Stimulated activated CD8-positive, alpha-beta memory T cell treated with anti-CD3 and anti-CD28 coated beads, Interleukin-15, amount 100 ng/mL, for 4 hours (primary cell): ENCODE measurements at places on chromosomes 5 and 9.

GRCh38 chr5:154242442-154242841 lies 51.9 kb downstream of the GALNT10 start:
- DNase-seq = no peak

- DNase-seq = no peak
Measured at GRCh38 chr5:81086881-81087281, 126.7 kb downstream of the RASGRF2 start.

DNA sequence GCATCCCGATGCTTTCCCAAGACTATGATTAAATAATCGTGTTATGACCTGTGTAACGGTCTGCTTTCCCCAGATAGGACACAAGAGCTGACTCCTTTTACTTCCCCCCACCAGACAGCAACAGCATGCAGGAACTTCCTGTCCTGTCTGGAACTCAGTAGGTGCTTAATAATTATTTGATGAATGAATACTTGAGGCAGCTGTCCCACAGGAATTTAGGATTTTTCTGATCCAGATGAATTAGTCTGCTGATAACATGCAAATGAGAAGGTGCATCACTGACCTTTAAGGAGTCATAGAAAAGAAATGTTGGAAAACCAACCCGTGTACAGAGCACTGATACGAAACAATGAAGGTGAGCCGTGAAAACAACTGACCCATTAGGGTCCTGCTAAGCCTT lies 12.2 kb downstream of the RNF130 start:
- no peak for DNase-seq

DNA sequence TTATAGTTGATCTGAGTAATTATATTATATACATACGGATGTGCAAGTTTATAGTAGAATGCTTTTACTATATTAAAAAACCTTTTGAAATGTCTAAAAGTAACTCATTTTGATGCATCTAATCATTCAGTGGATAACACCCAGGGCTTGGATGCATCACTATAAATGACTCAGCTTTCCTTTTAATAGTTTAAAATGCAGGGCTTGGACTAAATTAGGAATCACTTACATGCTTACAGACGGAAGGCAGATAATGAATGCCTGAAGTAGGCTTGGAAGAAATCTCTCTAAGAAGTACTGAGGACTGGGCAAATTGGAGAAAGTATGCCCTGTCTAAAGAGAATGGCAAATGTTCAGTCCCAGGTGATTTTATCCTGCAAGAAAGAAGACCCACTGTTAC lies 362.5 kb upstream of the CCNH start:
- DNase-seq = no peak

DNA sequence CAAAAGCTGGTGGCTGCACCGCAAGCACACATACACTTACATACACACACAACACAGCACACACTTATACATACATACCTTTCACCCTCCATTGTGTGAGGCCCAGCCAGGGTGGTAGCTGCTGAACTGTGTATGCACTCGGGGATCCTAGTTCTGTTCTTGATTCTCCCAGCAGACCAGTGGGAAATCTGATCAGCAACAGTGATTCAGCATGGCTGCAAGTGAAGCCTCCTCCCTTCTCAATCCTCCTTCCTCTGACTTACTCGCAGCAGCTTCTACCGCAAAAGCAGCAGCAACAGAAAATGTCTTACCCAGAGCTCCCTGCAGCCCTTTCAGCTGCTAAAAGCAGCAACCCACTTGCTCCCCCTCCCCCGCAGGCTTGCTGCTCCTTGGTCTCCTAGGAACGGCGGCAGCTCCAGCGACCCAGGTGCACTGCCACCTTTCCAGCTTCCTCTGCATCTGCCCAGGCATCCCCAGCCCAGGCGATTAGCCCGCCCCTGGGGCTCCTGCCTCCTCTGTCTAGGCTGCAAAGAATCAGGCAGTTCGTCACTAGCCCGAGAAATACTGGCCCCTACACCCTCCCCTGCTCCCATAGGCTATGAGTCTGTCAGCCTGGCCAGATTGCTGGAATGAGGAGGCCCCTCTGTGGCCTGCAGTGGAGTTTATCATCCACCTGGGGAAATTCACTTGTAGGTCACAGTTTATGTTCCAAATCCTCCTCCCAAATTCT lies at the start of gene KLHL3:
TSS of gene KLHL3 (minus strand) at position 535 of the 730 bp plus-strand sequence. CDS start at position 92, 443 bp downstream.
- no peak for DNase-seq

DNA sequence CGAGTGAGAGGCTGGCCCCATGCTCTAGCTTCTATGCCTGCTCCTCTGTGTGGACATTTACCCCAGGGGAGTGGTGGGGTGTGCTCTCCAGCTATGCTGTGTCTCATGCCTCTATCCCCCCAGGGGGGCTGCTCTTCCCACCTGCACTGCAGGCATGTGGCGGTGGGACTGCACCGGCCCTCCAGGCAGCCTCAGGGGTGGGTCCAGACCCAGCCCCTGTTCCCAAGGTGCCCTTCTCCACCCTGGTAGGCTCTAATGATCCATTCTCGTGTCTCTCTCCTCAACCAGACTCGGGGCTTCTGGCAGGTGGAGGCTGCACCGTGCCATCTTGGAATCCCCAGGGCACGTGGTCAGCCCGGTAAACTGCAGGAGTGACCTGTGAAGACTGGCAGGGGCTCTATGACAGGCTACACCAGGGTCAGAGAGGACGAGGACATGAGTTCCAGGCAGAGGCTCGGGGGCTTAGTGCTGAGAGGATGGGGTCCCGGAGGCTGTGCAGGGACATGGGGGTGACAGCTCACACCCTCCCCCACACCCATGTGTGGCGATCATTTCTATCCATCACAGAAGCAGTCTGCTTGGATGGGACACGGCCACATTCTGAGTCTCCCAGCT lies 22.7 kb upstream of the COL5A1 start:
- no peak for DNase-seq

GRCh38 chr9:93133681-93134014 lies 403 bp downstream of the NINJ1 start:
- no peak for DNase-seq

DNA sequence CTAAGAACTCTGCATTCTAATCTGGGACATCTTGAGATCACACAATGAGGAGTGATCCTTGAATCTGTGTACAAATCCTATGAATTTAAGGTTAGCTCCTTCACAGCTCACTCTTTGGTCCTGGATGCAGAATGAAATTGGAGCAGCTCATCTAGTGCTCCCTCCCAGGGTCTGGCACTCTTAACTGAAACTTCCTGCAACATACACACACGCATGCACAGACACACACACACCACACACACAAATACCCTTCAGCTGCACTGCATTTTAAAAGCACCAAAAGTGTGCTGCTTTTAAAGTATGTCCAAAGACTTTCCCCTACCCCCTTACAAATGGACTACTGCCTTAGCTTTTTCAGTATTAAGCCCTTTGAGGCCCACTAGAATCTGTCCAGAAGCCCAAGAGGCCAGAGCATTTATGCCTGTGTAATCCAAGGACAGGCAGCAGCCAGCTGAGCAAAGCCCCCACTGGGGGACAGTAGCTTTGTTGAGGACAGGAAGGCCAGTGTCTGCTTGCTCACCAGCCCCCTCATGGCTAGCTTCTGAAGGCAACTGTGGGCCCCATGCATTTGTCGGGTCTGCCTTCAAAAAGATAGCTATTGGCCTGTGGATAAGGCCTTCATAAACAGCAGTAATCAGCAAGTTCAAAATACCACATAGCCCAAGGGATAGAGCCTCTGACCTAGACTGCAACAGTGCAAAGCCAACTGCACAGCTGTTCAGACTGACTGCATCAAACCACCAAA lies 43.6 kb downstream of the CDO1 start:
- no peak for DNase-seq

- DNase-seq = no peak
Measured at GRCh38 chr5:45060724-45061123, 252.0 kb downstream of the MRPS30 start.

- no peak for DNase-seq
Measured at GRCh38 chr5:169412831-169413230, 111.9 kb upstream of the SLIT3 start.

DNA sequence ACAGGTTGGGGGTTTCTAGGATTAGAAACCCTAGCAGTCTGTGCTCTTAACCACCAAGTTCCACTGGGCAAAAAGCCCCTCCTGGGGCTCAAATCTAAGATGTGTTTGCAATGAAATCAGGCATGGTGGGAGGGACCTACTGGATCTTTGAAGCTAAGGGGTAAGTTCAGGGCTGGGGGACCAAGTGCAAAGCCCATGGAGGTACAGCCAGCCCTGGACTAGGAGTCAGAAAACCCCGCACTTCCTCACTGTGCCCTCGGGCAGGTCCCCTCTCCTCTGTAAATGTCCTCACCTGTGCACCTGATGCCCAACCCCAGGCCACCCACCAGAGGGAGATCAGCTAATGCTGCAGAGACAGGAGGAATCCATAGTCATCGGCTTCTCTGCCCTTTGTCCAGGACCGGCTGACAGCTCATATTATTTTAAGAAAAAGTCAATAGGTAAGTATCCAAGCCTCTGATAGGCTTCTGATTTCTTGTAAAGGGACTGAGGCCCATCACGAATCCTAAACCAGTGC lies 138.3 kb downstream of the PAX5 start:
- no peak for DNase-seq

GRCh38 chr9:110332766-110333165 lies 4.9 kb downstream of the TXNDC8 start:
- no peak for DNase-seq
